ENCODE measurements at places on chromosomes 13 and 19. TPM values are rescaled to one million over a fixed set of nuclear protein-coding genes. Genes with fewer than 3 reads are reported as not detected.

- peaks cover 30% of the 10 kb centered on the region for H3K4me1 ChIP-seq
- H3K36me3 ChIP-seq, result peaks cover 24% of the 10 kb centered on the region
- peak; percentile 61 for DNase-seq
- peak overlapping the region; percentile 86 for H3K4me3 ChIP-seq
- peak overlapping the region; percentile 91 for H3K27ac ChIP-seq
These were observed 618 bp downstream of the TMEM38A start for GRCh38 chr19:16661480-16662034.

GRCh38 chr13:99282264-99283231, 24.4 kb upstream of the GPR18 start:
- peaks cover 56% of the 10 kb centered on the region for H3K4me1 ChIP-seq
- H3K27ac ChIP-seq, result peak overlapping the region; percentile 75
- H3K4me3 ChIP-seq, result no peak overlapping the region
- H3K36me3 ChIP-seq, result no peaks in the 10 kb centered on the region
- no peaks in the 10 kb centered on the region for H3K27me3 ChIP-seq

GRCh38 chr13:99055735-99056134, 77.9 kb upstream of the DOCK9 start:
- no peak overlapping the region for H3K4me3 ChIP-seq
- H3K36me3 ChIP-seq, result no peaks in the 10 kb centered on the region
- H3K27me3 ChIP-seq, result peaks cover 5% of the 10 kb centered on the region
- no peak for DNase-seq
- H3K27ac ChIP-seq, result peak overlapping the region; percentile 18

DNA sequence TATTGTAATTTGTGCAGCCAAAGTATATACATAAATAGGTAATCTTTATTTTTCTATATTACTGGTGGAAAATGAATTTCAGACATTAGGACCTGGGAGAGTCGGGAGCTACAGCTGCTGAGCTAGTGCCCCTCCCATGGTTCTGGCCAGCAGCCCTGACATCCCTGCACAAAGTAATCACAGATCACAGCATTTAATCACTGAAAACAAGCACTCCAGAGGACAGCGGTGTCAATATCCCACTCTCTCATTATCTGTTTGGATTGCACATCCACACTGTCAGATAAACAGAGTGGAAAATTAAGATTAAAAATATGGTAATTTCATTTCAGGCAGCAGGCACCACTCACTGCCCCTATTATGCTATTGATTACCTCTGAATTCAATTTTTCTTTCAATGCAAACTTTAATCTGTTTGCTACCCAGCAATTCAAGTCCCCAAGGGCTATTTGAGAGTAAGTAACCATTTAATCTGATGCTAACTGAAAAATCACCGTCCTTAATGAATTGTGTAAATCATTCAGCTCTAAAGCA, 254.1 kb upstream of the SOX21 start:
- no peaks in the 10 kb centered on the region for H3K36me3 ChIP-seq
- peaks cover 10% of the 10 kb centered on the region for H3K4me1 ChIP-seq
- H3K27me3 ChIP-seq, result peaks cover 75% of the 10 kb centered on the region
- H3K27ac ChIP-seq, result no peak overlapping the region
- H3K4me3 ChIP-seq, result no peak overlapping the region

GRCh38 chr13:56586976-56587375, 553.7 kb upstream of the PRR20A start:
- no peak overlapping the region for H3K27ac ChIP-seq
- H3K36me3 ChIP-seq, result no peaks in the 10 kb centered on the region
- no peaks in the 10 kb centered on the region for H3K4me1 ChIP-seq
- no peak overlapping the region for H3K4me3 ChIP-seq
- H3K27me3 ChIP-seq, result no peaks in the 10 kb centered on the region

GRCh38 chr19:58010507-58010906, 7.9 kb upstream of the ZNF606 start:
- H3K4me3 ChIP-seq, result no peak overlapping the region
- H3K36me3 ChIP-seq, result peaks cover 10% of the 10 kb centered on the region
- no peaks in the 10 kb centered on the region for H3K27me3 ChIP-seq
- H3K4me1 ChIP-seq, result no peaks in the 10 kb centered on the region
- DNase-seq, result no peak

GRCh38 chr19:32873247-32873959, 3.8 kb upstream of the SLC7A9 start:
- H3K4me1 ChIP-seq, result no peaks in the 10 kb centered on the region
- H3K4me3 ChIP-seq, result no peak overlapping the region
- no peak for DNase-seq
- H3K27me3 ChIP-seq, result no peaks in the 10 kb centered on the region
- peaks cover 5% of the 10 kb centered on the region for H3K36me3 ChIP-seq

DNA sequence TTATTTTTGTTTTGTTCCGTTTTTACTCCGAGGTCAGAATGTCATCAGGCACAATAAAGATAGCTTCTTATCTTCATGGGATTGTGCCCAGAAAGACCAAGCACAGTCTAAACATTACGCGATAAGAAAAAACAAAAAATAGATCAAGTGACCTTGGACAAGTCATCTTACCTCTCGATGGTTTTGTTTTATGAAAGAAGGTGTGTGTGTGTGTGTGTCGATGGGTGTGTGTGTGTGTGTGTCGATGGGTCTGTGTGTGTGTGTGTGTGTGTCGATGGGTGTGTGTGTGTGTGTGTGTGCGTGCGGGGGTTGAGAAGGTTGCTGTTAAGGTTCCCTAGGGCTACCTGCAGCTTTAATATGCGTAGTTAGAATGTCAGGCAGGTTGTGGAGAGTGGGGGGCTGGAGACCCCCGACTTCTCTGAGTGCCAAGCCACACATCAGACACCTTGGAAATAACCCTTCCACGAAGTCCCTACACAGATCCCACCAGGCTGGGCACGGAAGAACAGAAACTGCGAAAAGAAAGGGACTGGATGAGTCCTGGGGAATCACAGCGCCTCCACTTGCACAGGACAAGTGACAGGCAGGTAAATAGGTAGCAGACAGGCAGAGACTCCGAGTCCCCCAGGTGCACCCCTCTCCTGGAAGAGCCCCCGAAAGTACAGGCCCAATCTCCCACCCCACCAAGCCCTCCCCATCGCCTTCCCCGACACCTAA, 458 bp upstream of the ATP8A2 start:
- peaks cover 62% of the 10 kb centered on the region for H3K27me3 ChIP-seq
- H3K27ac ChIP-seq, result no peak overlapping the region
- no peak overlapping the region for H3K4me3 ChIP-seq
- DNase-seq, result no peak

GRCh38 chr19:51615991-51616390, 14.2 kb downstream of the SIGLEC5 start:
- H3K27me3 ChIP-seq, result peaks cover 17% of the 10 kb centered on the region
- no peak overlapping the region for H3K27ac ChIP-seq
- H3K4me3 ChIP-seq, result no peak overlapping the region
- H3K36me3 ChIP-seq, result no peaks in the 10 kb centered on the region
- DNase-seq, result no peak
- H3K4me1 ChIP-seq, result no peaks in the 10 kb centered on the region

DNA sequence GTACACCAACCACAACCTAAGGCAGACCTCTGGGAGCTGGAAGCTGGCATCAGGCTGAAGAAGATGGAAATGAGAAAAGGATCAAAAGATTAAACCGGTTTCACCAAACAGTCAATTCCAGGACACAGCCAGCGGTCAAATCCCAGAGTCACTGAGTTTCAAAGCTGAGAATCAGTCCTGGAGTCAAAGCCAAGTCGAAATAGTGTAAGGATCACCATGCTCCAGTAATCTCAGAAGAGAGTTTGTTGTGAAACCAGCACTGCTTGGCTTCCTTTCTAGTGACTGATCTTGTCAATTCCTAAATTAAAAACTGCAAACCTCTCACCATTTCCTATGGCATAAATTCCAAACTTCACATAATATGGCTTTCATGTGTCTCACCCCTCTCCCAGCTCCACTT, 198.8 kb downstream of the GPC6 start:
- DNase-seq, result no peak
- H3K4me1 ChIP-seq, result peaks cover 4% of the 10 kb centered on the region
- no peaks in the 10 kb centered on the region for H3K27me3 ChIP-seq
- H3K4me3 ChIP-seq, result no peak overlapping the region
- no peaks in the 10 kb centered on the region for H3K36me3 ChIP-seq

GRCh38 chr13:40974460-40975407, 44.4 kb downstream of the ELF1 start:
- no peak for DNase-seq
- H3K4me1 ChIP-seq, result peaks cover 96% of the 10 kb centered on the region
- no peaks in the 10 kb centered on the region for H3K27me3 ChIP-seq
- H3K36me3 ChIP-seq, result peaks cover 8% of the 10 kb centered on the region

DNA sequence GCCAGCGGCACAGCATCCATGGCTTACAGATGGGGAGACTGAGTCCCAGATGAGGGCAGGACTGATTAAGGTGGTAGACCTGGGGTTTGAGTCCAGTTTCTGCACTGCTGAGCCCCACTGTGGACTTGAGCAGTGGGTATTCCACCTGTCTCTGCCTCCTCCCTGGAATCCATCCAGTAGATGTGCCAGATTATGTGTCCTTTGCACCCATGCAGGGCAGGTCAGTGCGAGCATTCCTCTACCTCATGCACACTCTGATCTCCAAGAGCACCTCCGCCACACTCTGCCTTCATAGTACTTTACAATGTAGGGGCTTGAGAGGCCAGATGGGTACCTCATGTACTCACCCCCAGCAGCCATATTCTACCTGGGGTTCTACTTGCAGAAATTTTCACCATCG, 10.0 kb downstream of the ZSCAN22 start:
- no peak overlapping the region for H3K4me3 ChIP-seq
- peaks cover 54% of the 10 kb centered on the region for H3K36me3 ChIP-seq
- H3K27me3 ChIP-seq, result no peaks in the 10 kb centered on the region
- DNase-seq, result no peak

DNA sequence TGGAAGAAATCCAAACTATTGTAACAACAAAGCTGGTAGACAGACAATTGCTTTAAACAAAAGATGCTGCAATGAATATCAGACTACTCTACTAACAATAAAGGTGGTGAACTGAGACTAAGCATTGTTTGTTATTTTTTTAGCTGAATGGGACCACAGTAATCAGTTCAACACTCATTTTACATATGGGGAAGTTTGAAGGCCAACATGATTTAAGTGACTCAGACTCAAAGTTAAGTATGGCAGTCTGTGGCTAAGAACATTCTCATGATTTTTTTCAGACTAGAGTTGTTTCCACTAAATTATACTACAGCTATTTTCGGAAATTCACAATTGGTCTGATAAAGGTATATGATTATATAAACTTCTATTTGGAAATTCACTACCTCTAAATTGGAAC, 10.4 kb downstream of the EXOSC8 start:
- no peak for DNase-seq
- no peaks in the 10 kb centered on the region for H3K27me3 ChIP-seq
- H3K36me3 ChIP-seq, result peaks cover 100% of the 10 kb centered on the region

DNA sequence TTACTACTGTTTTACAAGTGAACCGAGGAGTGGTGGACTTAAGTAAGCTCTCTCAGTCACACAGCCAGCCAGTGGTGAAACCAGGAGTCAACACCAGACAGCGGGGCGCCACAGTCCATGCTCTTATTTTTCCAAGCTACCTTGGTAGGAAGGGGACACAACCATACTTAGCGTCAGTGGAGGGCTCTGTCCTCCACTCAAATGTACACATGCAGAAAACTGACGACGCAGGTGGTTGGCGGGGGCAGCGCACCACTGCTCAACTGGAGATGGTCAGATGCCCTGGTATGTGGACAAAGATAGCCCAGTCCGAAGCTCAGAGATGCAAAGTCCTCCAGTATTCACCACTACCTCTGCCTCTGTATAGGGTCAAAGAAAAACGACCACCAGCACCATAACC, 1.1 kb downstream of the ZNF667 start:
- DNase-seq, result no peak
- H3K27ac ChIP-seq, result no peak overlapping the region
- H3K4me1 ChIP-seq, result no peaks in the 10 kb centered on the region
- H3K27me3 ChIP-seq, result peaks cover 4% of the 10 kb centered on the region

- peaks cover 31% of the 10 kb centered on the region for H3K4me1 ChIP-seq
- H3K27ac ChIP-seq, result peak overlapping the region; percentile 99
- no peaks in the 10 kb centered on the region for H3K27me3 ChIP-seq
- no peaks in the 10 kb centered on the region for H3K36me3 ChIP-seq
- no peak for DNase-seq
- peak overlapping the region; percentile 80 for H3K4me3 ChIP-seq
These were observed 11.0 kb upstream of the JUND start for GRCh38 chr19:18292462-18292809.

DNA sequence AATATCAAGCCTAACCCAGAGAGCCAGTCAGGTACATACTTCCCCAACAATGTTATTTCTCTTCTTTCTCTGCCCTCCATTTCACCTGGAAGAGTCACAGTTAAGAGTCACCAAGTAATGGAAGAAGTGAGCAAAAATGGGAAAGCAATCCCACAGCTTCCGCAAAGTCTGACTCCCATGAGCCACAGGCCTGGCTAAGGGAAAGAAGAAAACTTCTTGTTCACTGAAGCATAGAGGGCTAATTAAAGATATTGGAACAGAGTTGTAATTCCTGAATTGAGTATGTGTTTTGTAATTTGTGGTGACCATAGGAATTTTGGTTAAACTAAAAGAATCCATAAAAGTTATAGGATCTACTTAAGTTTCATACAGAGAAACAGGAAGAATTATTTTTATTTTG, 830.9 kb upstream of the PCDH20 start:
- no peaks in the 10 kb centered on the region for H3K4me1 ChIP-seq
- H3K27ac ChIP-seq, result no peak overlapping the region
- no peaks in the 10 kb centered on the region for H3K36me3 ChIP-seq
- H3K4me3 ChIP-seq, result no peak overlapping the region
- H3K27me3 ChIP-seq, result no peaks in the 10 kb centered on the region

DNA sequence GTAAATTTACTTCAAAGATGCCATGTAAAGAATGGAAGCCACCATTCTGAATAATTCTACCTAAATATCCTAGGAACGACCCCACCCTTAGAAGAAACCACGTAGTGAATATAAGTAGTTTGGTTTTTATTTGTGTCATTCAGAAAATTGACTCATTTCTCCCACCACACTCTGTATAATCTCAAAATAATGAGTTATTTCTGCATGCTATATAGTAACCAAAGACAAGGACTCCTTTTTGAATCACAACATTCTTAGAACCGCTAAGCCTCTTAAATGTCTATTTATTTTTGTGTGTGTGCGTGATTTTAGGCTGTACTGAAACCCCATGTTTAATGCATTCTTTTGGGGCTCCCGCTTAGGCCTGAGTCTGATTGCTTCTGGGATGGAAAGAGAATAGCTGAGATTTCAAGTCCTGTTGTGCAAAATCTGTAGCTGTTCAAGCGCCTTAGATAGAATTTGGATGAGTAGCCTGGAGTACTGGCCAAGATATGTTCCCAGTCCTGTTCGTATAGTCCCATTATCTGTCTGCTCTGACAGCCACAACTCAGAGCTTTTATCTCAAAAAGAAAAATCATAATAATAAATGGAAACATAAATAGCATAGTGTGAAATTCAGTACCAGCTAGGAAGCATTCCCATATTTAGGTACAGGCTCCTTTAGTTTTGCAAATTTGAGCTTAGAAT, 532.4 kb upstream of the NBEA start:
- no peak overlapping the region for H3K4me3 ChIP-seq
- no peak overlapping the region for H3K27ac ChIP-seq
- no peak for DNase-seq
- H3K36me3 ChIP-seq, result no peaks in the 10 kb centered on the region

GRCh38 chr19:49492573-49493405, 3.4 kb upstream of the RPS11 start:
- DNase-seq, result no peak
- no peaks in the 10 kb centered on the region for H3K27me3 ChIP-seq
- no peak overlapping the region for H3K27ac ChIP-seq

Gene VSTM2B
- not detected for total RNA-seq

Gene STAP2
- total RNA-seq, result 11.8 TPM

Gene PDE4C
- 9.6 TPM for total RNA-seq

Gene S1PR2
- total RNA-seq, result 15.4 TPM

Gene KCNK6
- 11.5 TPM for total RNA-seq

Gene PSG5
- not detected for total RNA-seq

Gene ZNF677
- total RNA-seq, result 15.8 TPM

Gene GDF15
- 21.2 TPM for total RNA-seq

Gene IQCN
- 4.1 TPM for total RNA-seq

Gene BRCA2
- 2.4 TPM for total RNA-seq

Gene PNMA8A
- 1.5 TPM for total RNA-seq

Gene ZNF667
- total RNA-seq, result 1.4 TPM

Gene MUC16
- 2.2 TPM for total RNA-seq
